ENCODE measurements at places on chromosomes 4 and X.

DNA sequence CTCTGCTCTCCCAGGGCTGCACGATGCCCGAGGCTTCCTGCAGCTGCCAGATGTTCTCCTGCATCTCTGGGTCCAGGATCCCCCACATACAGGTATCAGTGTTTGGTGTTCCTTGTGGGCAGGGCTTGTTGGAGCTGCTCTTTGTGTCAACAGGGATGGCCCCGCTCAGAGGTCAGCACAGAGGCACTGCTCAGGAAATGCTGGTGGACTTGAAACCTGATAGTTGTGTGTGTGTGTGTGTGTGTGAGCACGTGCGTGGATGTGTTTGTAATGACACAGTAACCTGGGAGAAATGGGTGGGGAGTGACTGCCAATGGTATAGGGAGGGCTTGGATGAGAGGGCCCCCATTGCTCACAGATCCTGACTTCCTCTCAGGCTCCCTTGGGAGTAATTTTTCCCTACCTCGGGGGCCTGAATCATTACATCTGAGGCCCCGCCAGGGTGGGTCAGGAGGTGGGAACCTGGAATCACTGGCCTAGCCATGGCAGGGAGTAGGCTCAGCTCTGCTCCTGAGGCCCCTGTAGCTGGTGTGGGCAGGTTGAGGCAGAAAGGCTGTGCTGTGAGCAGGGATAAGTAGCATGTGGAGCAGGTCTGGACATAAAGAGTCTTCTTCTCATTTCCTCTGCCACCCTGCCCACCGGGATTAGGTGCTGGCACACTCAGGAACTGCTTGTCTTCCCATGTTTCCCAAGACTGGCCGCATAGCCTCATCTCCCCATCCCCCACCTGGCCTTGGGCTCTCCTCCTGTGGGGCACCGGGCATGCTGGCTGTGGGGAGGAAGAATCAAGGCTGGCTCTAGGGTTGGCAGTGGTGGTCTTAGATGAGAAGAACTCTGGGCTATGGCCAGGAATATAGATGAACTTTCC is 2.5 kb upstream of the EFNB1 start:
- DNase-seq: no peak

DNA sequence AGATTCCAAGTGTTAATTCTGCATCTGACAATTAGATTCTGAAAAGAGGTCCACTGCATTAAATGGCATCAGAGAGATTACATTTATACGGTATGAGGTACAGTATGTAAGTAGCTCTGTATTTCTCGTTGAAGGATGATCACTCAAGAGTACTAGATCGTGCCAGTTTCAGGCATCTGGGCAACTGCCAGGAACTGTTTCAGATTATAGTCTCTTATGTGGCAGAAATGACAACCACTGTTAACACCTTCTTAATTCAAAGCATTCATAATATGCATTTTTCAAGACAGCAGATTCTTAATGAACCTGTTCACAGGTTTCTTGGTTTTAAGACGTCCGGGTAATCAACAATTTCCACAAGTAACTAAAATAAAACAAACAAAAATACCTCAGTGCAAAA is 1.6 kb downstream of the ANKRD50 start:
- no peak for DNase-seq

GRCh38 chrX:104435249-104435648 is 130.8 kb upstream of the IL1RAPL2 start:
- no peak for DNase-seq

GRCh38 chrX:122625821-122626220 is 558.3 kb upstream of the GRIA3 start:
- no peak for DNase-seq

- DNase-seq: no peak
Observed at GRCh38 chr4:2364654-2365053, 53.8 kb downstream of the ZFYVE28 start.

GRCh38 chrX:41471786-41472185 is 24.6 kb downstream of the NYX start:
- DNase-seq: no peak

DNA sequence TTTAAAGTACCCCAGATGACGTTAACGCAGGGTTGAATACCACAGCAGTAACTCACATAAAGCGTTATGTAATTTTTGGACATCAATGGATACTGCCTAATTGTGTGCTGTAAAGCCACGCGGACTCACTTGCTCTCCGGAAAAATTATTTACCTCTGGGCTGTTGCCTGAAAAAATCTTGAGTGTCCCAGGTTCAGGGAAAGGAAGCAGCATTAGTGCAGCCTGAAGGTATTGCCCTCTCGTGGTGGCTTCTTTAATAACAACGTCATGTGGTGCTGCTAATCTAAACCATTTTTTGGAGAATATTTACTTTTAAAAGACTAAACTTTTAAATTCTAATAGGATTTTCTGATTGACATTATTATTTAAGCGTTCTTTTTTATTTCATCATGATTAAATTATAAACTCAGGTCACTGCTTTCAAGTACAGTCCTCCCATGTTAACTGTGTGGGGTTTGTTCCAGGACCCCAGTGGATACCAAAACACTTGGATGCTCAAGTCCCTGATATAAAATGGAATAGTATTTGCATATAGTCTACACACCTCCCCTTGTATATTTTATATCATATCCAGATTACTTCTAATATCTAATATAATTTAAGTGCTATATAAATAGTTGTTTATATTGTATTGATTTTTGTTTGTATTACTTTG is 384.8 kb downstream of the FAM133A start:
- no peak for DNase-seq

DNA sequence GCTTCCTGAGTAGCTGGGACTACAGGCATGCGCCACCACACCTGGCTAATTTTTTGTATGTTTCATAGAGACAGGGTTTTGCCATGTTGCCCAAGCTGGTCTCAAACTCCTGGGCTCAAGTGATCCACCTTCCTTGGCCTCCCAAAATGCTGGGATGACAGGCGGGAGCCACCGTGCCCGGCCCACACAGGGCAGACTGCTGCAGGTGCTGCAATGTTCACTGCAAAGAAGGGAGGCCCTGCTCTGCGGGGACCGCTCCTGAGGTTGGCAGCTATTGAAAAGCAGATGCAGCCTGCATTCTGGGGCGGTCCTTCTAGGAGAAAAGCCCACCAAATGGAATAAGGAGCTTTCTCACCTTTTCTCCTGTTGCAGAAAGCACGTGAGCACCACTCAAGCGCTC is 5.0 kb downstream of the ARSD start:
- no peak for DNase-seq

DNA sequence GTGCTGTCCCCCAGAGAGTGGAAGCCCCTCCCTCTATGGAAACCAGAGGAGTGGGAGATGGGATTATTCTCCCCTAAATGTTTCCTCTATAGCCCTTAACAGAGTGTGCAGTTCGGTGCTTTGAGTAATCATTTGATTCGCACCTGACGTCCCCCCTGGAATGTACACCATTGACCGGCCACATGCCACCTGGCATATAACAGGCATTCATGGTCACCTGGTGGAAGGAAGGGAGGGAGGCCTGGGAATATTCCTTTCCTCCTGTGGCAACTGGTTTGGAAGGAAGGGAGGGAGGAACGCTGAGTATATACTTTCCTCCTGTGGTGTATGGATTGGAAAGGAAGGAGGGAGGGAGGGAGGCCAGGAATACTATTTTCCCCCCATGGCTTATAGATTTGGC is 77.2 kb downstream of the CRMP1 start:
- no peak for DNase-seq

DNA sequence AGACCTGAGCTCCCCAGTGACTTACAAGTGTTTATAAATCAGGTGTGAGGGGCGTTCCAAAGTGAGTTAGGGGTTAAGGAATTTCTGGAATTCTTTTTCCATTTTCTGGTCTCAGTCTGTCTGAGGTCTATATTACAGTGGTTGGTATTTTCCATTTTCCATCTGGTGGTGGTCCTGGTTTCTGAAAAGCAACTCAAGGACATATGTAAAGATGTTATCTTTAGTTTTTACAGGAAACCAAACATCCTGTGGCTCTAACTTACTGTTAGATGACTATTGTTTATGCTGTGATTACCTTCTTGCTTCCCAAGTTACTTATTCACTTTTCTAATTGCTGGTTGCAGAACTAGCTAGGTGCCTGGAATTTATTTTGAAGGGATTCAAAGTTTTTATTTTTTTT is 53.5 kb upstream of the IL21 start:
- DNase-seq: no peak

GRCh38 chr4:76238236-76238635 is 13.3 kb upstream of the FAM47E start:
- DNase-seq: no peak

GRCh38 chrX:34562006-34562405 is 95.1 kb downstream of the TMEM47 start:
- DNase-seq: no peak

DNA sequence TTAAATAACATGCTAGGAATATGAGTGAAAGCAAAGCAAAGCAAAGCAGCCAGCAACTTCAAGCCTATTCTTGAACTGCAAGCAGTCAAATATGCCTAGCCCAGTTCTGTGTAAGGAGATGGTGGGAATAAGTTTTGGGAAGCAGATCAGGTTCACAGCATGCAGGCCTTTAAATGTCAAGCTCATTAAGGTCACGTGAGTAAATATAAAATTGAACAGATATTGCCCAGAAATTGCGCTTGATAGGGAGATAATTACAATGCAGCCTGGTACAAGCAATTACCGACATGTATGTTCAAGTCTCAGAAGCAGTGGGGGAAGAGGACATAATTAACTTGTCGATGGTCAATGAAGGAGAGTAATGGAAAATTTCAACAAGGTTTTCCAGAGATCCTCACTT is 6.0 kb downstream of the GNPDA2 start:
- no peak for DNase-seq

DNA sequence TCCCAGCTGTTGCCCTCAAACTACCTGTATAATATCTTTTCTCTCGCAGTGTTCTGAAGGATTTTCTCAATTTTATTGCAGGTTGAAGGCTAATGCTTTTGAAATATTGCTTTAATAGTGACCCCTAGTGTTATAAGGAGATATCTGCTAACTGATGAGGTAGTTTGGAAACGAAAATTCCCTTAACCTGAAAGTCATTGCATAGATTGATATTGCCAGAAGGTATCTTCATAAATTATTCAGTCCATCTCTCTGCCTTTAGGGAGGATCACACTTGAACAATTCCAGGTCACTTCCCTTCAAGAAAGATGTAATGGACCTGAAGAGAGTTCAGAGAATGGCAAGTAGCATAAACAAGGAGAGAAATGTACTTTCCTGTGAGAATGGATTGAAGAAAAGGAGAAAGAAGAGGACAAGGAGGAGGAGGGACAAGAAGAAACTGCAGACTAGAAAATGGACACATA is 44.1 kb downstream of the TIGD4 start:
- DNase-seq: no peak

GRCh38 chrX:16836371-16836770 is 33.8 kb downstream of the RBBP7 start:
- no peak for DNase-seq

GRCh38 chrX:27660878-27661277 is 70.7 kb downstream of the DCAF8L2 start:
- DNase-seq: no peak

DNA sequence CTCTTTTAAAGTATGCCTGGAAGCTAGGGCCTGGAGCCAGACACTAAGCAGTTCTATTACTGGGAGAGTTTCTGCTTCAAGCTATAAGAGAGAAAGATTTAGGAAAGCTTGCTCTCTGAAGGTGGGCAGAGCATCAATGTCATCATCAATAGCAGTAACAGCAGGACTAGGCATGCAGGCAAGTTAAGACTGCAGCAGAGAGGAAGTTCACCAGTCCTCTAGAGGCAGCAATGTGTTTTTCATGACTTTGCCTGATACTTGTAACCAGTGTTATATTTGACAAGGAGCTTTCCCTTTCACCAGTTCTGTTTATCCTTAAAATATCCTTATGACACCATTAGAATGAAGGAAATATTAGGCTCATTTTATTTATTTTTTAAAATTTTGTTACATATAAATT is 237.9 kb downstream of the KCTD8 start:
- no peak for DNase-seq

DNA sequence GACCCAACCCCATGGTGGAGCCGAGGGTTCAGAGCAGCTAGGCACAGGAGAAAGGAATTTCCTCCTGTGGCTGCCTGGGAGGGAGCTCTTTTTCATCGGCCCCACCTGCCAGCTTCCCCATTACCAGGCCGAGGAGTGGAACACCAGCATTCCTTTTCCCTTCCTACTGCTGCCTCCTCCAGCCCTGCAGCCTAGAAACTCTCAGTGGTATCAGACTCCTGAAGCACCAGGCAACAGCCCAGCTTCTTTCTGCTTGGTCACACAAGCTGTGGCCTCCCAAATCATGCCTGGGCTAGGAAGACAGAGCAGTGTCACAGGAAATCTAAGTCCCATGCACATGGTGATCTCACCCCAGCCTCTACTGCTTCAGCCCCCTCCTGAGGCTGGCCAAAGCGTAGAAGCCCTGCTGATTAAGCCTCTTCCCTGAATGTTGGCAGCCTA is 30.1 kb downstream of the RTL5 start:
- no peak for DNase-seq

- DNase-seq: no peak
Observed at GRCh38 chrX:125786316-125786715, 379.8 kb downstream of the DCAF12L2 start.

GRCh38 chr4:27350161-27350560 is 489.5 kb downstream of the STIM2 start:
- no peak for DNase-seq

DNA sequence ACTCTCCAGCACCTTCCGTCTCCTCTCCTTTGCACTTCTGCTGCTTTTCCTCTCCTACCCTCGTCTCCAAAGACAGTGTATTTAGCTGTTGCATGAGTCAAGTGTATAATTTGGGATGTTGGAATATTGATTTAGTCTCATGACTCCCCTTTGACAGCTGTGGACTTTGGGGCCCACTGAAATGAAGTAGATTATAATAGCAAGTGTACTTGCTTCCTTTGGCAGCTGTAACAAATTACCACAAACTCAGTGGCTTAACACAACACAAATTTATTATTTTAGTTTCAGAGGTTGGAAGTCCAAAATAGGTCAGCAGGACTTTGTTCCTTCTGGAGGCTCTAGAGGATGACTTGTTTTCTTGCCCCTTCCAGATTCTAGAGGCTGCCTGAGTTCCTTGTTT is 29.5 kb upstream of the MSL3 start:
- DNase-seq: no peak

DNA sequence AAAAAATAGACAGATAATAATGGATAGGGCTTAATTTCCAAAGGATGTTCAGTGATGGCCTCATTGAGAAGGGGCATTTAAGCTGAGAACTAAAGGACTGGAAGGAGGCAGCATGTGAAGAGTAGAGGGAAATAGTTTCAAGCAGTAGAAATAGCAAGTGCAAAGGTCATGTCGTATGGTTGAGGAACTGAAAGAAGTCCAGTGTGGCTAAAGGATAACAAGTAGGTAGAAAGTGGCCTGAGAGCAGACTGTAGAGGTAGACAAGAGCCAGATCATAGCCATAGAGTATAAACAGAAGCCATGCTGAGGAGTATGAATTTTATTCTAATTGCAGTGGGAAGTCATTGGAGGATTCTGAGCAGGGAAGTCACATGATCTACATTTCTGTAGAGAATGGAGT is 72.3 kb downstream of the GRIA3 start:
- no peak for DNase-seq
